ENCODE measurements at places on chromosomes 2 and 18.

DNA sequence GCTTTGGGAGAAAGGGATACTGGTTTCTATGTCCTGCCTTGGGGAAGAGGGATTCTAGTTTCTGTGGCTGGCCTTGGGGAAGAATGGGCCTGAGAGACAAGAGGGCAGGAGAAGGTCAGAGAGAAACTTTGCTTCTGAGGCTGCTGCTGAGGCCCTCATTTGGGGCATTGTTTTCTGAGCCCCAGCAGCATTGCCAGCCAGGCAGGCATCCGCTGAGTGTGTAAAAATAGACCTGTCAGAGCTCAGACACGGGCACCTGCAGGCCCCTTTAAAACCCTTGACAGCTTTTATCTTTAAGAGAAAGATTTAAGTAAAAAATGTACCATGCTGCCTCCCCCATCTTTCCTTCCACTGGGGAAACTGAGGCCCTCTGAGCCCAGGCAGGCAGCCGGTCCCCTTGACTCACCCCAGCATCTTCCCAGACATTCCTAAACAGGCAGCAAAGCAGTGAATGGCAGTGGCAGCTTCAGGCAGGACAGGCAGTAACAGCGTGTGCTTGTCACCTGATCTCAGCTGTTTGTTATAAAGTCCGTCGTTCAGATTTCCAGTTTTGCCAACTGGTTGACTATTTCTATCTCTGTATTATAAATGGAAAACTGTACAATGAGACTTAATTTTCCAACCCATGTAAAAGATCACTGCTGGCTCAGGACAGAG lies 27.6 kb downstream of the MLPH start:
- no peak for DNase-seq
- no peaks in the 10 kb centered on the region for H3K36me3 ChIP-seq
- H3K4me3 ChIP-seq, result no peak overlapping the region
- peaks cover 15% of the 10 kb centered on the region for H3K4me1 ChIP-seq
- no peak overlapping the region for H3K27ac ChIP-seq

GRCh38 chr18:27428120-27428519 lies 243.0 kb upstream of the CHST9 start:
- H3K27me3 ChIP-seq, result no peaks in the 10 kb centered on the region
- DNase-seq, result no peak
- H3K36me3 ChIP-seq, result no peaks in the 10 kb centered on the region
- no peaks in the 10 kb centered on the region for H3K4me1 ChIP-seq
- H3K4me3 ChIP-seq, result no peak overlapping the region

- H3K27ac ChIP-seq, result no peak overlapping the region
- H3K27me3 ChIP-seq, result no peaks in the 10 kb centered on the region
- DNase-seq, result no peak
- H3K36me3 ChIP-seq, result no peaks in the 10 kb centered on the region
Observed at GRCh38 chr2:100940240-100940639, 61.8 kb upstream of the RPL31 start.

- DNase-seq, result no peak
- H3K36me3 ChIP-seq, result no peaks in the 10 kb centered on the region
- no peaks in the 10 kb centered on the region for H3K4me1 ChIP-seq
- no peak overlapping the region for H3K4me3 ChIP-seq
- no peaks in the 10 kb centered on the region for H3K27me3 ChIP-seq
Observed at GRCh38 chr18:75143851-75144250, 65.1 kb downstream of the PTGR3 start.

DNA sequence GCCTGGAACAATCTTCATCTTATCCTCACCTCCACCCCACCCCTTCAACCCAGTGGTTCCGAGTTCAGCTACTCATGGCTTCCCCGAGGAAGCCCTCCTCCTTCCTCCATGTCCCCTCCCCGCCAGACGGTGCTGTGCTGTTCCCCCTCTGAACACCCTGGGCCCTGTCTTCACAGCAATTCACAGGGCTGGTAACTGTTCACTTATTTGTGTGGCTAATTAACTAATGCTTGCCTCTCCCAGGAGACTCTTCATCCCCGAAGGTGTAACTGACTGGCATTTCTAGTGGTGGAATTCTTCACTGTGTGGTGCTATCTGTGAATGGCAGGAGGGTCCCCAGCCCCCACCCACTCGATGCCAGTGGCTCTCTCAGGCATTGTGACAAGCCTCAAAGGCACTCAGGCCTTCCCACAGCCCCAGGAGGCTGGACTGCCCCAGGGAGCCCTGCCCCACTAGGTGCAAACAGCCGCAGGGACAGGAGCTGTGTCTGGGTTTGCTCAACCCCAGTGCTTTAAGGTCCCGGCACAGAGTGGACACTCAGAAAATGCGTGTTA lies 133.7 kb upstream of the ID2 start:
- no peak overlapping the region for H3K4me3 ChIP-seq
- H3K27ac ChIP-seq, result no peak overlapping the region
- no peaks in the 10 kb centered on the region for H3K36me3 ChIP-seq

DNA sequence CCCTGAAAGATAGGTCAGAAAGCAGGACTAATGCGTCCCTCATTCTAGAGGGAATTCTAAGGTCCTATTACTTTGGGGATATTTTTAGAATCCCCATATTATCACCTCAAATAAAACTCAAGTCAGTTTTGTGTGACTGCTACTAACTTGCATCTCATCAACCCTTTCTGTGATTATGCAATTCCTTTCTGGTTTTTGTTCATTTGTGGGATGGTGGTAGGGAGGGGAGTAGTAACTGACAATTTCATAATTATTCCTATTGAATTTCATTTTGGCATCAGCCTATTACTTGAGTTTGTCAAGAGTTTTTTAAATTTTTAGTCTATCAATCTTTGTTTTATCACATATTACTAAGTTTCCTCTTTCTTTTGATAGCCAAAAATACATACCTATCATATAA lies 28.4 kb upstream of the TANK start:
- no peak overlapping the region for H3K4me3 ChIP-seq
- no peak for DNase-seq
- no peak overlapping the region for H3K27ac ChIP-seq
- H3K27me3 ChIP-seq, result no peaks in the 10 kb centered on the region
